ENCODE measurements at places on chromosomes 3 and 15.

GRCh38 chr3:8441969-8442559, 59.6 kb upstream of the LMCD1 start:
- no peak for DNase-seq

DNA sequence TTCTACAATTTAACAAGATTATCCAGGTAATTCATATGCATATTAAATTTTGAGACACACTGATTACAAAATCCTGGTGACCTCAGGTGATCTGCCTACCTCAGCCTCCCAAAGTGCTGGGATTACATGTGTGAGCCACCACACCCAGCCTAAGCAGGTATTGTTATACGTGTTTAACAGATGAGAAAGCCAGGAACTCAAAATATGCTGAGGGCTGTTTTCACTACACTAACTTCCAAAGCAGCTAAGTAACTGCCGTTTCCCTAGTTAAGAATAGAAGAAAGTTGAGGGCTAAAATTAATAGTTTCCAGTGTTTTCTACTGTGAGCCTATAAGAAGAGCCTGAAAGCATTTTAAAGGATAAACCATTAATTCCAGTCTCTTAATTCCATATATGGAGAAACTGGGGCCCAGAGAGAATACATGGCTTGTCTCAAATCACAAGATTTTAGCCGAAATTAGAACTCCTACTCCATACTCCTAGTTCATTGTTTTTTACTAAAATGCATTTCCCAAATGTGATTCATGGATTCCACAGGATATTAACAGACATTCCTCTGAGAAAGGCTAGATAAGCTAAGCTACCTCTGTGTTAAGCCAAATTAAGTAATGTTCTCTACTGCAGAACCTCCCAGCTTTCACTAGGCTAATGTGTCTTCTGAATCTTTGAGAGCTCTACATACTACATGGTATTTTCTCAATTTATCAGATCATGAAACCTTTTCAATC, 17.0 kb upstream of the AVEN start:
- DNase-seq: no peak

DNA sequence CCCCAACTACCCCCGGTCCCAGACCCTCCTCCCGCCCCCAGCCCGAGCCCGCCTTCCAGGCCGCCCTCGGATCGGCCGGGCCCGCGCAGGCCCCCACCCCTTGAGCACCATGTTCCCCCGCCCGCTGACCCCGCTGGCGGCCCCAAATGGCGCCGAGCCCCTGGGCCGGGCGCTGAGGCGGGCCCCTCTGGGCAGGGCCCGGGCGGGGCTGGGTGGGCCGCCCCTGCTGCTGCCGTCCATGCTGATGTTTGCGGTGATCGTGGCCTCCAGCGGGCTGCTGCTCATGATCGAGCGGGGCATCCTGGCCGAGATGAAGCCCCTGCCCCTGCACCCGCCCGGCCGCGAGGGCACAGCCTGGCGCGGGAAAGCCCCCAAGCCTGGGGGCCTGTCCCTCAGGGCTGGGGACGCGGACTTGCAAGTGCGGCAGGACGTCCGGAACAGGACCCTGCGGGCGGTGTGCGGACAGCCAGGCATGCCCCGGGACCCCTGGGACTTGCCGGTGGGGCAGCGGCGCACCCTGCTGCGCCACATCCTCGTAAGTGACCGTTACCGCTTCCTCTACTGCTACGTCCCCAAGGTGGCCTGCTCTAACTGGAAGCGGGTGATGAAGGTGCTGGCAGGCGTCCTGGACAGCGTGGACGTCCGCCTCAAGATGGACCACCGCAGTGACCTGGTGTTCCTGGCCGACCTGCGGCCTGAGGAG, 472 bp downstream of the CHST14 start:
- DNase-seq: no peak

DNA sequence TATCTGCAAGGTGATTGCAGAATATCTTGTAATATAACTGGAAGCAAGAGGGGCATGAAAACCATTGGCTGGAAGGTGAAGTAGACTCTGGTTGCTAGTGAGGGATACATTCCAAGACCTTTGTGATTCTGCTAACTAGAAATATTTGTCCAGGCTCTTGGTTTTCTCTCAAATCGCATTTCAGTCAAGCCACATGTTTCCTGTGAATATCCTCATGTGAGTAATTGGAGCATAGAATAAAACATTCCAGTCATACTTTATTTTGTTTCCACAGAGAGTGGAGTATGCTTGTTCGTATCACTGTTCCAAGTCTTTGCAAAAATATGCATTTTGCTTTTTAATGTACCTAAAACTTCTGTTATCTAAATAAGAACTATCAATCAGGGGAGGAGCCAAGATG, 850.0 kb downstream of the EPHA3 start:
- DNase-seq: no peak

- DNase-seq: no peak
Observed at GRCh38 chr15:73684581-73685455, 635 bp downstream of the CD276 start.

DNA sequence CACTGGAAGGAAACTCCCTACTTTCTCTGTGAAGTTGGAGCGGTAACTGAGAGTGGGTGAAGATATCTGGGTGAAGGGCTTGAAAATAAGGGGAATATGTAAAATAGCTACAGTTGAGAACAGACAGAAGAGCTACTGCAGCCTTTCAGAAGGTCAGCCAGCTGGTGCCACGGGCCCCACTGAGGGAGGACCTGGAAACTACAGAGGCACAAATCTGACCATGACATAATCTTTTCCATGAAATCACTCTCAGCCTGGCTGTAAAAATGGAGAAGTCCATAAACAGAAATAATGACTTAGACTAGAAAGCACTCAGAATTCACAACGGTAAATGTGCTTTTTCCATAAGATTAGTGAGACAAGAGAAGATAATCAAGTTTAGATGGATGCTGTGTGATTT, 46.4 kb downstream of the ST3GAL6 start:
- DNase-seq: no peak

DNA sequence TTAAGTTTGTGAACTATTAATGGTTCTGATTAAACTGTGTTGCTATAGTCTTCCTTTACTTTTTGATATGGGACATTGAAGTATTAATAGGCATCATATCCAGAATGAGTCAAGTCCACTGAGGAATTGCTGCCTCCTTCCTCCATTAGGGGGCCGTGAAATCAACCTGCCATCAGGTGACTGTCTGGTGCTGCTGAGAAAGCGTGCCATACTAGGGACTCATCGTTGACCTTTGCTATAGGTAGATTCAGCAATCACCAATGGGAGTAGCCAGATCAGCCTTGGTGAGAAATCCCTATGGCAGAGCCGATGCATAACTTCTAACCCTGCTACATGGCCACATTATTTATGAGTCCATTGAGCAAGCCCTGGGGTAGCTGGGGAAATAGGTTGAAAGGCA, 30.1 kb upstream of the SLC28A2 start:
- no peak for DNase-seq

DNA sequence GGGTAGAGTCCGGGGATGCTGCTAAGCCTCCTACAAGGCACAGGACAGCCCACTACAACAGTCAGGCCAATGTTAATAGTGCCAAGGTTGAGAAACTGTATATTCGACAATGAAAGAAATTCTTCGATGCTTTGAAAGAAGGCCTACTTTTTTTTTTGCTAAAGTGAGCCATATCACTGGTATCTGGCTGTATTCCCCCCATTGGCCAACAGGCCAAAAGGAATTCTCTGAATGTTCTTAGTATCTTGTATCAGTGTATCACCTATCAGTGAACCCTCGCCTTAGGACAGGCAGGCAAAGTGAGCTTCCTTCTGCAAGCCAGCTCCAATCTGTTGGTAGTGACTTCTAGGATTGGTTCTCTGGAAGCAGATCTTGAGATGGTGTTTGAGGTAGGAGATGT, 74.2 kb downstream of the SNTN start:
- no peak for DNase-seq

- DNase-seq: no peak
Observed at GRCh38 chr15:101406036-101406435, 83.5 kb downstream of the PCSK6 start.

DNA sequence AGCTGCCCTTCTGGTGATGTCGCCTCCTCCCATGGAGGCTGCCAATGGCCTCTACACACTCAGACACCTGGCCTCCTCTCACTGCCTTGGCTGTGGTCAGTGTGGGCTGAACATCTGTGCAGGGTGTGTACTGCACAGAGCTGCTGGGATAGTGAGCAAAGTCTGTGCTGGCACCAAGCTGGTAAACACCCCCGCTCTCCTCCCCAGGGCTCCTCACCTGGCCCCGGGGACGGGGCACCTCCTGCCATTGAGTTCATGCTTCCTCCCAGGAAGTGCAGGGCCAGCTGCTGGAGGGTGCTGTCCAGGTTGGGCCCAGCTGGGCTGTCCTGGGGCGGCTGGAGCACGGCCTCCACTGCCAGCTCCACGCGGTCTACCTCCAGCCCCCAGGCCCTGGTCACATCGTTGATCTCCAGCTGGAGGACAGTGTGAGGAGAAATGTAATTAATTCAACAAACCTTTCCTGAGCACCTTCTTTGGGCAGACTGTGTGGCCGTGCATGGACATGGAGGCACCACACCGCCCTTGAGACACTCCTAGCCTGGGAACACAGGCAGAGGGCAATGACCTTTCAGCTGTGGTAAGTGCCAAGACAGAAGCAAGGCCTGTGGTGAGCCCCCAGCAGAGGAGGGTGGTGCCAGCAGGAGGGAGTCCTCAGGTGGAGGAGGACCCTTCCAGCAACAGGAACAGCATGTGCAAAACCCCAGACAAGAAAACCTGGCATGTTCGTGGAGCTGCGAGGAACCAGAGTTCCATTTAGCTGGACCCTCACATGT, 6.8 kb downstream of the STOML1 start:
- DNase-seq: no peak

- no peak for DNase-seq
Observed at GRCh38 chr3:139627759-139628158, 50.0 kb downstream of the NMNAT3 start.

DNA sequence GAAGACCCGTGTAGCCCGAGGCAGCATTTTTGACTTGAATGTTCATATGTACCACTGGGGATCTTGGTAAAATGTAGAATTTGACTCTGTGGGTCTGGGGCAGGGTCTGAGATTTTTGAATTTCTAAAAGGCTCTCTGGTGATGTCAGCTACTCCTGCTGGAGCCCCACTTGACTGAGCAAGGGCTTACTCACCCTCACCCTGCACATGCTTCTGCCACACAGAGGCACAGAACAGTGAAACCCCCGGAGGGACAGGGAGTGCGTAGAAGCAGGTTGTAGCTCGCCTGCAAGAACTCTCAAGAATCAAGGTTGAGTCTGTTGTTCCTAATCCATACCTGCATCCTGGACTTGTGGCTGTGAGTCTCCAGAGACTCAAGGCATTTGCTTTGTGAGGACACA, 41.1 kb downstream of the SLCO3A1 start:
- DNase-seq: no peak

DNA sequence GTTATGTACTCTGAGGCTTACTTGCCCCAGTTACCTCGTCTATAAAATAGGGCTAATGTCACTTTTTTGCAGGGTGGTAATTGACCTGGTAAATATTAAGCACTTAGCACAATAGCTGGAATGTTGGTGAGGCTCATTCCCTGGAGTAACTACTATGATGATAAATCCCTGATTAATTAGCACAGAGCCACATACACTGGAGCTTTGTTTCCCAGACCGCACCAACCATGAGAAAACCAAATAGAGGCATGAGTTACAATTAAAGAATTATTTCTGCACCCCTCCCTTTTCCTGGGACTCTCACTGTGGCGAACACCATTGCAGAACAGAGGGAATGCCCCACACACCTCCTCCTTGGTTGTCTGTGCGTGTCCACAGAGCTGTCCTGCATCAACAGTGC, 76.6 kb upstream of the CPOX start:
- DNase-seq: no peak

- no peak for DNase-seq
Observed at GRCh38 chr15:93327364-93327763, 238.4 kb upstream of the RGMA start.

DNA sequence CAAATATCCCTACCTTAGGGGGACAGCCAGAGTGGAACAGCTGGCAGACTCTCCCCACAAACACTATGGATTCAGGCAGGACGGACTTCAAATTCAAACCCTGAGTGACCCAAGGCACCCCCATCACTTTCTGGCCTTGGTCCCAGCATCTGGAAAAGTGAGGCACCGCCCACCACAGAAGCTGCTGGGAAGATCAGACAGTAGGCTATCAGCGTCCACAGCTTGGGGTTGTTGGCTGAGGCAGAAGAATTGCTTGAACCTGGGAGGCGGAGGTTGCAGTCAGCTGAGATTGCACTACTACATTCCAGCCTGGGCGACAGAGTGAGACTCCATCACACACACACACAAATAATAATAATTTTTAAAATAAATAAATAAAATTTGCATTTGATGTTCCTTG, 8.5 kb downstream of the PFKFB4 start:
- no peak for DNase-seq

DNA sequence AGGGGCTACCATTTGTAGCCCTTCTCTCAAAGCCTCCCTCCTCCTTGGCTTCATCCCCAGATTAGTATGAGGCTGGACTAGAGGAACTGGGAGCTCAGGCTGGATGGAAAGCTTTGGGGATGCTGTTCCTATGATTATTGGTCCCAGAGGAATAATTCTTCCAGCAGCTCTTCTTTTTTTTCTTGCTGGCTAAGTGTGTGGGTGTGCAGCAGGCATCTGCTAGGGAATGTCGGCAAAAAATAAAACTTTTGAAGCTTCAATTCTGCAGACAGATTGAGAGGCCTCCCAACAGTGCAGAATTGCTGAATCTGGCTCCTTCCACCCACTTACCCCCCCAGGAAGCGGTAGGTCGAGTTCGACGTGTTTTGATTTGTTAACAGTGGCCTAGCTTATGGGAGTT, 138.5 kb upstream of the ANKRD28 start:
- DNase-seq: no peak

- DNase-seq: no peak
Observed at GRCh38 chr15:89806210-89806558, 8.5 kb downstream of the ANPEP start.

- DNase-seq: peak; percentile 14
Observed at GRCh38 chr15:59532770-59533379, 78.7 kb upstream of the GCNT3 start.

GRCh38 chr3:13415997-13416793, 3.9 kb downstream of the NUP210 start:
- no peak for DNase-seq

- no peak for DNase-seq
Observed at GRCh38 chr3:128481438-128481942, 11.5 kb downstream of the GATA2 start.

Data from HS-5 (cell line).